ENCODE measurements at places on chromosomes 1 and 21.

- DNase-seq: no peak
- no peaks in the 10 kb centered on the region for H3K27me3 ChIP-seq
- H3K4me3 ChIP-seq: no peak overlapping the region
- H3K27ac ChIP-seq: no peak overlapping the region
- no peaks in the 10 kb centered on the region for H3K36me3 ChIP-seq
Observed at GRCh38 chr21:21247424-21247823, 249.2 kb downstream of the NCAM2 start.

DNA sequence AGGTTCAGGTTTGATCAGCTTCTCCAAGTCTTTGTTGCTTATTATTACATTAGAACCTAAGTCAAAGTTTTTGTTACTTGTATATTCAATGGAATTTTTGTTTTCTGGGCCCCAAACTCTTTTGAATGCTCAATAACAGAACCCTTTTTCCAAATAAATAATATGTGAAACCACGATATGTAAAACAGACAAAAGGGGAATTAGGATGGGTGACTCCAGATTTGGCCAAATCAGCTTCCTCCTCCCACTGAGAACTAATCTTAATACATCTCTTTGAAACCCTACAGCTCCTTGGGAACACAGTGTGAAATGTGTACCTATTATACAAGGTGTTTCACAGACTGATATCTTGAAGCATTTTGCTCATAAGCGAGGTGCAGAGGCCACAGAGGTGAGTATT, 67.0 kb upstream of the TNFSF18 start:
- no peak for DNase-seq
- H3K4me3 ChIP-seq: no peak overlapping the region
- no peaks in the 10 kb centered on the region for H3K27me3 ChIP-seq
- H3K27ac ChIP-seq: no peak overlapping the region

DNA sequence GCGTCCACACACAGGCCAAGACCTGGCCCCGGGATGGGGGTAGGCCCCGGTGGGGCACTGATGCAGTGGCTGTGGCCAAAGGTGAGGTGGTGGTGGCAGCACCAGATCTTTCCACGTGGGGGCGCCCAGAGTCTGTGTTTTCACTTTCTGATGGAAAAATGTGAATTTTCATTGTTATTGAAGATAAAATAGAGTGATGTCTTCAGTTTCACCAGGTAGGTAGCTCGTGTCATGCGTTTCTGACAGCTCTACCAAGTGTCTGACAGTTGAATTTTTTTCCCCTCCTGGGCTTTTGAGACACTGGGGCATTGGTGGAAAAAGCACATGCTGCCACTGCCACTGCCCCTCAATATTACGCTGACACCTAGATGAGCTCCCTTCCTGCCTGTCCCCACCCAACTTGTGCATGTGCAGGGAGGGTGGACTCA, 40.0 kb upstream of the MAGOH start:
- H3K4me3 ChIP-seq: no peak overlapping the region
- peak overlapping the region; percentile 20 for H3K27ac ChIP-seq
- DNase-seq: peak; percentile 59
- no peaks in the 10 kb centered on the region for H3K27me3 ChIP-seq

- H3K4me3 ChIP-seq: no peak overlapping the region
- no peaks in the 10 kb centered on the region for H3K36me3 ChIP-seq
- no peak for DNase-seq
- H3K27me3 ChIP-seq: no peaks in the 10 kb centered on the region
- H3K27ac ChIP-seq: no peak overlapping the region
Observed at GRCh38 chr21:15257646-15258045, 192.8 kb upstream of the NRIP1 start.

DNA sequence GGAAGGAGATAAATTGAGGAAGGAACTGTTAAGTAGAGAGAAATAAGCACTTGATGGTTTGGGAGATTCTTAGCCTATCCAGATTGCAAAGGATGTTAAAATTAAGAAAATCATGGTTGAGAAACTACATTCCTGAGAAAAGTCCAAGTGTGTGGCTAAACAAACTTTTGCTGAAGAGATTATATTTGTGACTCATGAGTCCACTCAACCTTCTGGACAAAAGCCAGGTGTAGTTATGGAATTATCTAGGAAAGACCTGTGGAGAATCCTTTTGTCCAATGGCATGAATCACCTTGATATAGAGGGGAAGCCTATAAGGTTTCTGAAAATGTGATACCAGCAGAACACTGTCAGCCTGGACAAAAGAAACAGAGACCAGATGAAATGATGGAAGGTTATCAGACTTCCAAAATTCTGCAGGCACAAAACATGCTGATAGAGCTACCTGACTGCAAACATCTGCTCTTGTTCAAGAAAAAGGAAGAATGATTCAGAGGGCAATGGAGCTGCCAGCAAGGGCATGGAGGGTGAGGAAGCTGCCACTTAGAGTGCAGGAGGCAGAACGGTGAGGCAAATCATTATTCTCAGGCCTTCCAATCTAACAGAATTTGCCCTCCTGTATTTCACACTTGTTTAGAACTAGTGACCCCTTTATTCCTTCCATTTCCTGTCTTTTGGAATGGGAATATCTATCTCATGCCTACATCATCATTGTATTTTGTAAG, 300.6 kb upstream of the PRMT6 start:
- no peaks in the 10 kb centered on the region for H3K4me1 ChIP-seq
- no peak for DNase-seq
- H3K36me3 ChIP-seq: no peaks in the 10 kb centered on the region

DNA sequence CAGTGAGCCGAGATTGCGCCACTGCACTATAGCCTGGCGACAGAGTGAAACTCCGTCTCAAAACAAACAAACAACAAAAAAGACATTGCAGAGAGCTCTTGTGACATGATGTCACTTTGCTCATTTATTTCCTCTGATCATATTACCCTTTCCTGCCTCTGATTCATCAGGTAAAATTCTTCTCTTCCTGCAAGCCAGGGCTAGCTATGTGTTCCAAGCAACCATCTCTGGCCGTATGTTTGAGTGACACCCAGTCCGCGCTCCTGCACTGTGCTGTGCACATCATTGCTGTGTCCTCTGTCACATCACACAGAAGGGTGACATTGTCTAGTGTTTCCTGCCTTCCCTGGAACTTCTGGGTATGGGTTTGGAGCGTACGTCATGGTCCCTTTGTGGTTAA, 251.3 kb downstream of the PCP4 start:
- H3K27me3 ChIP-seq: peaks cover 4% of the 10 kb centered on the region
- no peak overlapping the region for H3K27ac ChIP-seq
- no peak for DNase-seq
- no peaks in the 10 kb centered on the region for H3K4me1 ChIP-seq
- H3K4me3 ChIP-seq: no peak overlapping the region
- H3K36me3 ChIP-seq: no peaks in the 10 kb centered on the region

DNA sequence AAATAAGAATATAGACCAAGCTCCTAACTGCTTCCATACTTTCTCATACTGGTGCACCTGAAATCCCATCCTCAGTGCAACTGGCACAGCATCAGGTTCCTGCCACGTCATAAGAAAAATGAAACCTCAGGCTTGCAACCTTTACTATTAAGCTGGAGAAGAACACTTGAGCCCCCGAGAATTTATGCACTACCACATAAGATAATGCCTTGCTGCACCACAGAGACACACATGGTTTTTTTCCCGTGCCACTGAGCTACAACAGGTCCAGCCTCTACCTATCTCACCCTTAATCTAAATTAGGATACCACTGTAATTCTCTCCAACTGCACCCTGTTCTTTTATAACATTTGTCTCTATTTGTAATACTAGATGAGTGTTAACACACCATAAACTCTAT, 174.5 kb downstream of the DENND1B start:
- no peaks in the 10 kb centered on the region for H3K4me1 ChIP-seq
- no peak overlapping the region for H3K27ac ChIP-seq

- no peaks in the 10 kb centered on the region for H3K27me3 ChIP-seq
- no peak for DNase-seq
- H3K27ac ChIP-seq: no peak overlapping the region
Observed at GRCh38 chr1:115677565-115677964, 35.8 kb downstream of the VANGL1 start.

GRCh38 chr1:41500378-41500777, 15.9 kb upstream of the EDN2 start:
- H3K36me3 ChIP-seq: no peaks in the 10 kb centered on the region
- H3K4me3 ChIP-seq: no peak overlapping the region
- no peak overlapping the region for H3K27ac ChIP-seq
- peaks cover 15% of the 10 kb centered on the region for H3K27me3 ChIP-seq

GRCh38 chr1:161502641-161503393, 2.4 kb upstream of the FCGR2A start:
- no peak overlapping the region for H3K4me3 ChIP-seq
- no peak for DNase-seq
- H3K36me3 ChIP-seq: no peaks in the 10 kb centered on the region
- peaks cover 60% of the 10 kb centered on the region for H3K27me3 ChIP-seq
- no peak overlapping the region for H3K27ac ChIP-seq

GRCh38 chr21:33883118-33883517, 32.5 kb downstream of the ATP5PO start:
- no peaks in the 10 kb centered on the region for H3K36me3 ChIP-seq
- no peaks in the 10 kb centered on the region for H3K4me1 ChIP-seq
- H3K27ac ChIP-seq: no peak overlapping the region
- no peak for DNase-seq
- H3K4me3 ChIP-seq: no peak overlapping the region
- peaks cover 6% of the 10 kb centered on the region for H3K27me3 ChIP-seq

DNA sequence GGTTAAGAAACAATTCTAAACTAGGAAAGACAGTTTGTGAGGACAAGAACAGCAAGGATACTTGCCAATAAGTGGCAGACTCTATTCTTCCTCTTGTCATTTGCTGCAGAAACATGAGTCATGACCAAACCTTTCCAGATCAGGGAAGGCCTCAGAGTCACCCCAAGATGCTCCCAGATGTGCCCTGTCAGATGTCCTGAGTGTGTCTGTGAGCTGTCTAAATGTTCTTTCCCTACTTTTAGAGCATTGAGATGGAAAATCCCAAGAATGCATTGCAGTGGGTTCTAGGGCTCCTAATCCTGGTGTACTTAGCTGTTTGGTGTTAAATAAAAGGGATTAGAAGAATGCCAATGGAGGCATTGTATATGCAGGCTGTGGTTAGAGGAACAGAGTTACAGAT, 57.5 kb upstream of the KIAA0040 start:
- no peak for DNase-seq
- H3K4me3 ChIP-seq: no peak overlapping the region
- H3K36me3 ChIP-seq: no peaks in the 10 kb centered on the region
- no peaks in the 10 kb centered on the region for H3K4me1 ChIP-seq
- H3K27ac ChIP-seq: no peak overlapping the region
- no peaks in the 10 kb centered on the region for H3K27me3 ChIP-seq

GRCh38 chr1:62227496-62227895, 32.8 kb downstream of the L1TD1 start:
- H3K27ac ChIP-seq: no peak overlapping the region
- DNase-seq: no peak
- H3K4me1 ChIP-seq: no peaks in the 10 kb centered on the region

DNA sequence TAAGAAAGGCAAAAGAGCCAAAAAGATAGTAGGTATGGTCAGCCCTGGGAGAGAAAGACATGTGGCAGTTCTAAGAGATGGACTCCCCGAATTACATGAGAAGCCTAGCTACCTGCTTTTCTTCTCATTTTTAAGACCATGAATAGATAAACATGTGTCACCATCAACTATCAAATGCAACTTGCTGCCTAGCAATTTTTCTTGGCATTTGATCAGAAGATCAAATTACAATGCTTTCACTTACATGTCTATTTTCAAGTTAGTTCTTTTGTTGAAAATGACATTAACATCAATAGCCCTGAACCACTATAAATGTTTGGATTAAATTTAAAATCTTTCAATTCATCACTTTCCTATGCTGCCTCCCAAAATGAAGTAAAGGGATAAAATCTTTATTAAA, 212.3 kb downstream of the HHIPL2 start:
- H3K4me3 ChIP-seq: no peak overlapping the region
- H3K27ac ChIP-seq: no peak overlapping the region
- no peaks in the 10 kb centered on the region for H3K4me1 ChIP-seq
- H3K36me3 ChIP-seq: no peaks in the 10 kb centered on the region
- DNase-seq: no peak

- no peaks in the 10 kb centered on the region for H3K36me3 ChIP-seq
- H3K4me3 ChIP-seq: no peak overlapping the region
- peaks cover 46% of the 10 kb centered on the region for H3K4me1 ChIP-seq
- H3K27me3 ChIP-seq: no peaks in the 10 kb centered on the region
- no peak for DNase-seq
Observed at GRCh38 chr1:31849653-31850052, 33.8 kb upstream of the SPOCD1 start.

DNA sequence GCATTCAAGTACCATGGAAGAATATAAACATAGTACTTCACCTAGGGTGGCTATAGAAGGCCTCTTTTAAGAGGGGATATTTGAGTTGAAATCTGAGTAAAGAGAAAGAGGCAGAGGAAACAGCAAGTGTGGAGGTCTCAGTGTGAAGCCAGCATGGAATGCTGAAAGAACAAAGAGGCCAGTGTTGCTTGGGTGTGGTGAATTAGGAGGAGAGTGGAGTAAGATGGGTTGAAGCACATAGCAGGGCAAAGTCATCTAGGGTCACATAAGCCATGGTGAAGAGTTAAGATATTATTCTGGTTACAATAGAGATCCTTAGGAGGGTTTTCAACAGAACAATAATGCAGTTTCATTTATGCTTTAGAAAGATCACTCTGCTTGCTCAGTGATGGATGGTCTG, 37.5 kb downstream of the C1orf141 start:
- no peak overlapping the region for H3K4me3 ChIP-seq
- no peaks in the 10 kb centered on the region for H3K36me3 ChIP-seq

DNA sequence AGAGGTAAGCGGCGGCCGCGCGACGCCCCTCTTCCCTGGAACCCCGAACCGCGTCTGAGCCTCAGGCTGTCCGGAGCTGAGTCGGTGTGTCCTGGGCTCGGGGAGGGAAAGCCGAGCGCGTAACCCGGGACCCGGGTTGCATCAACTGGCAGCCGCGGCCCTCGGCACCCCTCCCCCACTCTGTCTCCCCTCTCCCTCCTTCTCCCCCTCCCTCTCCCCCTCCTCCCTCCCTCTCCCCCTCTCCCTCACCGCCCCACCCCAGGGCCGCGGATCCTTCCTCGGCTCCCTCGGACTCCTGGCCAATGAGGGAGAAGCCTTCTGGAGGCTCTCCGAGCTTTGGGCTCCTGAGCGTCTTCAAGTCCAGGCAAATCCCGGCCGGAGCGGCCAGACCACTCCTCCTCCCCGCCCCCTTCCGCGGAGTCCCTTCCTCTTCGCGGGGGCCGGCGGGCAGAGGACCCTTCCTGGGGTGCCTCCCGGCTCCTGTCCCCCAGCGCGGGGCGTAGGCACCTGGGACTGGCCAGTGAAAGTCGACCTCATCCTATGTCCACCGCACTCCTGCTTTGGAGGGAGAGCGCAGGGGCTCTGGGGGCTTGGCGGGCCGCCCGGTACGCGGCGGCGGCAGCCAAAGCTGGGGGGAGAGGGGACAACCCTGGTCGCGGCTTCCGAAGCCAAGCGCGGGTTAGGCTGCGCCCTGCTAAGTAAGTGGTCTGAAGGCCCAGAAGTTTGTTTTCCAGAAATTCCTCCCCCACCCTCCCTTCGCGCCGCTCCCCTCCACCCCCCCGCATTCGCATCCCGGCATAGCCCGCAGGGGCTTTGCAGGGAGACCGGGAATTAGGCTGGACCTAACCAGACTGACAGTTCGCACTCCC, 850 bp downstream of the SESN2 start:
- H3K4me3 ChIP-seq: peak overlapping the region; percentile 77
- no peaks in the 10 kb centered on the region for H3K27me3 ChIP-seq
- H3K4me1 ChIP-seq: peaks cover 35% of the 10 kb centered on the region
- peaks cover 10% of the 10 kb centered on the region for H3K36me3 ChIP-seq
- peak overlapping the region; percentile 72 for H3K27ac ChIP-seq
- peak; percentile 47 for DNase-seq
